Iris pigment epithelial cell (primary cell): ENCODE measurements at places on chromosomes 7 and 10.

- DNase-seq: no peak
Measured at GRCh38 chr7:142348921-142349405, 91.1 kb upstream of the PRSS58 start.

GRCh38 chr7:26499315-26499897 lies 207.7 kb downstream of the SNX10 start:
- no peak for DNase-seq

GRCh38 chr7:142000244-142000643 lies 4.6 kb downstream of the MGAM start:
- DNase-seq: no peak

- no peak for DNase-seq
Measured at GRCh38 chr7:100540073-100540723, 1.2 kb downstream of the AGFG2 start.

DNA sequence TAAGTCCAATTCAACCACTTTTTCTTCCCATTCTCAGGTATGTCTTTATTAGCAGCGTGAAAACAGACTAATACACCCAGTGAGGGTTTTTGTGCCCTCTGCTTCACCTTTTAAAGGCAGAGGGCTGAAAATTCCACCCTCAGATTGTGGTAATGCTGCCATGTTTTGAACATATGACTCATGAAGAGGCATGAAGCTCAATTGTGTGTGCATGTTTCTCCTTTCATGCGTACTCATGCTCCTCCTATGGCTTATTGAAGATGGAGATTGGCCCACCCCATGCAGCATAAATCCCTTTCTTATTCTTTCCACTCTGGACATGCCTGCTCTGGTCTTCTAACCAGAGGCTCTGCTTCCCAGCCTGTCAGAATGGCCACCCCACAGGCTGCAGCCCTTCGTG lies 168.0 kb upstream of the PRKCQ start:
- DNase-seq: no peak

DNA sequence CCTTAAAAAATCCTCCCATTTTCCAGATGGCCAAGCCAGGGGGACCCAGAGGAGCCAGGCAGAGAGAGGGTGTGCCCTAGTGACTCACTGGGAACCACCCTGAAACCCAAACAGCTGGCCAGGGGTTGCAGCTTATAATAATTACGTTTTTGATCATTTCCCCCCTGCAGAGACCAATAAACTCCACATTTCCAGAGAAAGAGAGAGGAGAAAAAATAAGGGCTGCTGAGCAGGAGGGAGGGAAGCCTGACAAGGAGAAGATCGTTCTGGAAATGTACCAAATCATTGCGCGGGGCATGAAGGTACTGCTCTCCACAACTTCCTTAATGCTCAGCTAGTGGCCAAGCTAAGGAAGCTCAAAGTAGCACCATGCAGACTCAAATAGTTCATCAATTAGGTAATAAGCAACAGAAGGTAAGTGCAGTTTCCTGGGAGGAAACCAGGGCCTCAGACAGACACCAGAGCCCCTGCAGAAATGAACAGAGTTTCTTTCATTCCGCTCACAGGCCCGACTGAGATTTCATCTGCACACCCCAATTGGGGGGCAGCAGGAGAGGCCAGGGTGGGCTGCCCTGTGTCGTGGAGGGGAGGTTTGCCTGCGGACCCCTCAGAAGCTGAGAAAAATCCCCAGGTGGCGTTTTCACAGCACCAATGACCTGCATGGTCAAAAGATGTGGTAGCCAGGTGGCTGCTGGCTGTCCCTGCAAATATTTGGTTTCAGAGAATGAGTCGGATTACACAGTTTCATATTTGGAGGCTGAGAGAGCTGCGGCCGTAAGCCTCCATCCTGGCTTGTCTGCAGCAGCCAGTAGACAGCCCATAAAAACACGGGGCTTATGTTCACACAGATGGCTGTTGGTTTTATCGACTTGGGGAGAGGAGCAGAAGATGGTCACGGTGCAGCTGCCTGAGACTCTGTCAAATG lies 153.2 kb upstream of the LYZL2 start:
- peak; percentile 45 for DNase-seq

GRCh38 chr7:80918399-80918798 lies 452 bp downstream of the SEMA3C start:
- peak; percentile 45 for DNase-seq

- no peak for DNase-seq
Measured at GRCh38 chr7:135993950-135994349, 16.8 kb upstream of the MTPN start.

GRCh38 chr7:142153400-142153799 lies 41.9 kb downstream of the MGAM2 start:
- peak; percentile 11 for DNase-seq

- DNase-seq: no peak
Measured at GRCh38 chr7:92783260-92784201, 52.8 kb downstream of the CDK6 start.

DNA sequence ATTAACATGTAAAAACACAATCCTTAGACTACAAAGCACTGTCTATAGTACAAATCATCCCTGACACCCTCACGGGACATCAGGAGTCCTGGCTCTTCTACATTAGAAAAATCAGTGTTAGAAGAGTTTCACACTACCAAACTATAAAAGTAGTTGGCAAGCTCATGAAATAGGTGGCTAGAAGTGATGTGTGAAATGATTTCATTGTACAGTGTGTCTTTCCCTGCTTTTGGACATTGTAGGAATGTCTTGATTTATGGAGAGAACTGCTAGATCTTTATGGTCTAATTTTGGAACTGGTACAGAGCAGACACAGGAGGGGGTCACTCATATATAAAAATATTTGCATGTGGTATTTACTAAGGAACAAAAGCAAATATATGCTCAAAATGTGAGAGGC lies 33.2 kb downstream of the SEMA3A start:
- DNase-seq: no peak

- no peak for DNase-seq
Measured at GRCh38 chr7:156307193-156307592, 333.4 kb upstream of the RNF32 start.

GRCh38 chr10:116848032-116848943 lies 1.0 kb upstream of the ENO4 start:
- DNase-seq: peak; percentile 42

- no peak for DNase-seq
Measured at GRCh38 chr10:64096941-64097340, 575.7 kb downstream of the REEP3 start.

DNA sequence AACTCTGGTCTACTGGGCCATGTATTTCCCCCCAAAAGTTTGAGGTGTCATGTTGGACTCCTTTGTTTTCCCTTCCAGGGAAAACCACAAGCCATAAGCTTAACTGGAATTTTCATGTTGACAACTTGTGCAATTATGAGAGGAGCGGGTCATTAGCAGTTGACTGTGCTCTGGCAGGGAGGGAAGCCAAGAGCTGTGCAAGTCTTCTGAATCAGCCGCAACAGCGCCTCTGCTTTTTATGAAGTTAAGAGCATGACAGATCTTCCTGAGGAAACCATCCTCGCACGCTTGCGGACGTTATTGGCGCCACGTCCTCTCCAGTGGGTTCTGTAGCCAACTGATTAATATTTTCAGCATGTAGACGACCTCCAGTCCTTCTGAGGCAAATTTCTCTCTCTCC lies 148.7 kb upstream of the MKI67 start:
- DNase-seq: no peak

DNA sequence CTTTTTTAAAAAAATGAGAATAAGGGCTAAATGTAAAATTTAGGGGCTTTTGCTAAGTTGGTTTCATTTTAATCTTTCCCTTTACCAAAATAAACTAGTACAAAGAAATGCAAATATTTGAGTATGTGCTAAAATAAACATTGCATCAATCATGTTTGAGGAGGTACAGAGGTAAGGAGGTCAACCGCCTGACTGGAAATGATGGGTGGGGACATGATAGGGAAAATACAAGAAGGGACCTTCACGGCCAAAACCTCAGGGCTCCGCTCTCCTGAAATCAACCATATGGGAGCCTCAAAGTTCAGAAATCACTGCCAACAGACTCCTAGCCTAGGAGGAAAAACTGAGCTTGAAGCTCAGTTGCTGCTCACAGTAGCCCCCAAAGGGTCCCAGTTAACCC lies 207.6 kb downstream of the AHR start:
- DNase-seq: peak; percentile 78

GRCh38 chr7:112337892-112338291 lies 112.4 kb upstream of the IFRD1 start:
- DNase-seq: no peak

DNA sequence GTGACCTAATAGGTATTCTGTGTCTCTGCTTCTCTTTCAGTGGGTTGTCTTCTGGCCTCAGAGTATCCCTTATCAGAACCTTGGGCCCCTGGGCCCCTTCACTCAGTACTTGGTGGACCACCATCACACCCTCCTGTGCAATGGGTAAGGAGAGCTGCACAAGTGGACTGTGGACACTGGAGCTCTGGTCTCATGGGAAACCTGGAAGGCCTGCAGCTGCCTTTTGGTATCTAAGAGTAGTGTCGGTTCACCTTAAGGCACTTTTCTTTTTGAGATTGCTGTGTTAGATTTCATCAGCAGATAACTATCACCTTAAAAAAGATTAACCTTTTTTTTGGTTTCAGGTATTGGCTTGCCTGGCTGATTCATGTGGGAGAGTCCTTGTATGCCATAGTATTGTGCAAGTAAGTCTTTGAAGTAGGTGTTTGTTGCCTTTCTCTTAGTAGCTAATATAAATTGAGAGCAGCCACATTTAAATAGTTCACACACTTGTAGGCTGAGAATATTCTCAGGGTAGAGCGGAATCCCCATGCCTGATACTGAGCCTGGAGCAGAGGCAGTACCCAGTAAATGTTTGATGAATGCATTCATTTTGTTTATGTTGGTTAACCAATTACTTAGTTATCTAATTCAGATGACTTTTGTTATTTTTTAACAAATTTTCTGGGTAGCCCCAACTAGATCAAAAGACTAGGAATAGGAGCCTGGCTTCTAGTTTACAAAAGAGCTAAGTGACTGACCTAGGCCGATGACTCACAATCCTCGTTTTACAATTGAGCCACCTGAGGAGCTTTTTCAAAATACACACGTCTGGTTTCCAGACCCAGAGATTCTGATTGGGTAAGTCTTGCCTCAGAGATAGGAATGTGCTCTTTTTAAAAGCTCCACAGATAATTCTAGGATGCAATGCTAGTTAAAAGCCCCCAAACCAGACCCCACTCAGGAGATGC lies 3.6 kb downstream of the TMEM254 start:
- DNase-seq: peak; percentile 70

DNA sequence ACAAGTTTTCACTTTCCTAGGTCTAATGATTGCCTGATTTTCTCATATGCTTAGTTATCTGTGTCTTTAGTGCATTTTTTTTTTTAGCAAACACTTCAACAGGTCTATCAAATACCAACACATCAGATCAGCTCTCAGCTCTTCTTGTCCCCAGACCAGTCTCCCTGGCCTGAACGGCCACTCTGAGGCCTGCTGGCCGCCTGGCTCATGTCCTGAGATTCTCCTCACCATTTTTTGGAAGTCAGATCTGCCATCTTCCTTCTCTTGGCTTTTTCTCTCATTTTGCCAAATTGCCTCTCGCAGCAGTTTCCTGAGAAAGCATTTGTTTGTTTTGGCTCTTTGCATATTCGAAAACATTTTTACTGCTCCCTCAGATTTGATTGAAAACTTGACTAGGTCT lies 29.3 kb downstream of the PPP2R2D start:
- no peak for DNase-seq

DNA sequence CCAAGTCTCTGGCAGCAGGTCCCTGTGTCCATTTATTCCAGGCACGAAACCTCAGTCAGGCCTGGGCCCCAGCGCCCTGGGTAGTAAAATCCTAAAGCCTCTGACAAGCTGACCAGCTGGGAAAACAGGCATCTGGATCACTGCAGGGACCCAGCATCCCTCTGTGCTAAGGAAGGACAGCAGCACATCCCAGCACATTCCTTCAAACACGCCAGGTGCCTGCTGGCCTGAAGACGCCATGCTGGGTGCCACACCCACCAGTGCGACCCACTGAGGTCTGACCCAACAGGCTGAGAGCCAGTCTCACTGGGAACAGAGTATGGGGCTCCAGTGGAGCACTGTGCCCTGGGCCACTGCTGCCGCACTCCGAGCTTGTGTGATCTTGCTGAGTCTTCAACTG lies 6.4 kb downstream of the DNAJB12 start:
- DNase-seq: no peak

DNA sequence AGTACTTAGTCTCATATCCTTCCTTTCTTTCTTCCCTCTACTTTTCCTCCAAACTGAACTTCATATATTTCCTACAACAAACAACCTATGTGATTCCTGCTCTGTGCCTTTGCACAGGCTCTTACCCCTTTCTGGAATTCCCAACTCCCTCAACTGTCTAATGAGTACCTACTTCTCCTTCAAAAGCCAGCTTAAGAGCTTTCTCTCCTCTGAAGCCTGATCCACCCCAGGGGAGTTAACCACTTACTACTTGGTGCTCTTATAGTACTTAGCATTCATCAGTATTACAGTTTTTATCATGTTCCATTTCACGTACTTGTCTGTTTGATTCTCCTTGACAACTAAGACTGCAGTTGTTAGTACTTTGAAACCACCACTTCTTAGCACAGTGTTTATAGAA lies 246.1 kb downstream of the LRRTM3 start:
- no peak for DNase-seq

- DNase-seq: no peak
Measured at GRCh38 chr10:36899652-36900051, 225.7 kb upstream of the ANKRD30A start.
